ENCODE measurements at places on chromosomes 4 and X. TPM values are rescaled to one million over a fixed set of nuclear protein-coding genes. Genes with fewer than 3 reads are reported as not detected.
A peak's percentile ranks its signal among the peaks of the same experiment; 100 is the strongest.

DNA sequence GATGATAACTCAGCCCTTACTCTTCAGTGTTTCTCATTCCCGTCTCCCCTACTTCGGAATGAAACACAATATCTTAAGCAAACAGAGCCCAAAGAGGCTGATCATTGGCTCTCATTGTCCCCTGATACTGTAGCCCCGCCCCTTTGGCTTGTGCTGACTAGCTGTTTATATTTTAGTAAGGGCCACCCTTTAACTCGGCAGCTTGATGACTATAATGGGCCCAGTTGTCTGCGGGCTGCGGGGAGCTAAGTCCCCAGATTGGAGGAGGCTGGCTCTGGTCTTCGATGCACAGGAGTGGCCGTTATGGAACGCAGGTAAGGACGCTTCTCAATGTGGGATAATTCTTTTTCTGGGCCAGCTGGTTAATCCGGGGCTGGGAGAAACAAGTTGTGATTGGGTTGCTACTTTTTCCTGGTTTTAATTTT lies at the start of gene TRIM2:
TRIM2 (plus strand) TSS at position 197 of the 425 bp plus-strand sequence; CDS start at position 285, 88 bp downstream.
- DNase-seq = peak; percentile 86

- DNase-seq = no peak
Measured at GRCh38 chr4:70177090-70177489, 18.4 kb upstream of the ODAM start.

GRCh38 chr4:17932041-17932440 lies 89.5 kb downstream of the LCORL start:
- no peak for DNase-seq

GRCh38 chrX:101429934-101430333 lies 21.9 kb downstream of the HNRNPH2 start:
- DNase-seq = no peak

The RAB28 gene
- 17.7 TPM for total RNA-seq

The MUC7 gene
- total RNA-seq = not detected

DNA sequence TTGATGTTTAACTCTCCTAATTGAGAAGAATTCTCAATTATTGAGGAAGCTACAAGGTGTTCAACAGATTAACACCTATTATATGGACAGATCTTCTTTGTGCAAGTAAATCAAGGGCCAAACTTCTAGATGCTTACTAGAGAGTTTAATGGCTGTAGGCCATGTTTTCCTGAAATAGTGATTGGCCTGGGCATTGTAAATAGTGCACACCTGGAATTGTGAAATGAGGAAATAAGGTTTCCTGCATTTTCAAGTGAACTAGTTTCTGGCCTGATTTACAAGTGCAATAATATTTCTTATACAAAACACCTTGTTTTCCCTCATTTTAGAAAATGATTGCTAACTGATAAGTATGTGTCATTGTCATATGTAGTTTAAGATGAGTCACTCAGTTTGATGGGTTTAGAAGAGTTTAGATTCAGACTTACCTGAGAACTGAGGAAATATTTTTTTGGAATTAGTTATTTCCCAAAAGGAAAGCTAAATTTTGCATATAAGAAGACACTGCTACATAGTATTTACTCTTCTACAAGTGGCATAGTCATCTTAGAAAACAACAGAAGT lies 21.2 kb downstream of the AFF1 start:
- no peak for DNase-seq

GRCh38 chrX:150146271-150146896 lies 208.1 kb upstream of the EOLA2 start:
- no peak for DNase-seq

DNA sequence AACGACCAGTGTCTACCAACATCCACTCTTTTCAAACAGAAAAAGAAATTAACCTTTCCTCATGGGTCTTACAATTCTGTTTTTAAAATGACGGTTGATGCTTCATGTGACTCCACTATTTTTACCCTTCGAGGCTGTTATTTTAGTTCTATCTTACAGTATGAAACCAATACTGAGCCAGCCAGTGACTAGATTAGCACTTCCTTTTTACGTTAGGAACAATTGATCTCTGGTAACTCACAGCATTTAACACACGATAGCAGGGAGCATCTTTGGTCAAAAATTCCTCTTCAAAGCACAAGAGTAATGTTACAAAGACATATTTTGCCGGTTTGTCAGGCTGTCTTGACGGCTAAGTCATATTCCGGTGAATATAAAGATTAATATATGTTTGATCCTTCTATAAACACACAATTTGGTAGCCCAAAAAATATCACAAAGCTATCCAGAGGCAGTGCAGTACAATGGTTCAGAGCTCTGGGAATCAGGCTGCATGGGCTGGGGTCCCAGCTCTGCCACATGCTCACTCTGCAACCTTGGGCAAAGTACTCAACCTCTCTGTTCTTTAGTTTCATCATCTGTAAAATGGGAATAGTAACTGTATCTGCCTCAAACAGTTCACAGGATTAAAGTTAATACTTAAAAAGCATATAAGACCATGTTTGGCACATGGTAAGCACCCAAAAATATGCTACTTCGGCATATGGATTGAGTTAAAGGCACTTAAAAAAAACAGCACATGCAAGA lies 62.9 kb upstream of the TXK start:
- no peak for DNase-seq

The ARL9 gene
- total RNA-seq = not detected

- DNase-seq = no peak
Measured at GRCh38 chr4:48370260-48371134, 29.2 kb downstream of the SLAIN2 start.

The PPARGC1A gene
- total RNA-seq = 126 TPM

DNA sequence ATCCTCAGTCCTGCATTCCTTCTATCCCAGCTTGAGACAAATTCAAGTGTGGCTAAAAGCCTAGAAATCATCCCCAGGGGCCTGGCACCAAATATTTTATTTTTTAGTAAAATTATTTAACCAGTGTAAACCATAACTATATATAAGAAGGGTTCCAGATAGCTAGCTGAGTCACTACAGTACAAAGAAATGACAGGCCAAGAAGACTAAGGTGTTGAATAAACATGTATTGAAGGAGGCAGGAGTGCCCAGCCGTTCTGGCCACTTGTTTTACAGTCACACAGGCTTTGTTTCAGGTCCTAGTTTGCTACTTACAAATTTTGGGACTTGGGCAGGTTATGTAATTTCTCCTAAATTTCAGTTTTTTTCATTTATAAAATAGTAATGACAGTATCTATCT lies 225.9 kb upstream of the PITX2 start:
- DNase-seq = no peak

DNA sequence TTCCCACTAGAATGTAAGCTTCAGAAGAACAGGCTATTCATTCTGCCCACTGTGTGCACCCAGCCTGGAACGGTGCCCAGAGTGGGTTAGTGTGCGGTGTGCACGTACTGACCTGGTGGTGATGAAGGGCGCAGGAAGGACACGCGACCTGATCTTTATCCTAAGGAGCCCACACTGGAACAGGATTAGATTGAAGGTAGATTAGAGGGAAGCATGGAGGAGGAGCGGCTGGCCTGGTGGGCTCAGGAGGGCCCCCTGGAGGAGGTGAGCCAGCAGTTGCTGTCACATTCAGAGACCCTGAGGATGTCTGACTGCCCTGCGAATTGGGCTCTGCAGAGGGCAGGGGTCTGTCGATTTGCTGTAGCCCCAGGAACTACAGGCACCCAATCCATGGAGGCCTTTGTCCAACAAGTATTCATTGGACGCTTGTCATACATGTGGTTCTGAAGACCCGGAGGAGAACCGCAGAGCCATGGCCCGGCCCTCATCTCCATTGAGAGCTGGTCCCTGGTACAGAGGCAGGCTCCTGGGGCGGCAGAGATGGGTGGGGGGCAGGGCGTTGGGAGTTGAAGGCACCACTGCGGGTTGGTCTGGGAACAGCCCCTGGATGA lies 73.2 kb downstream of the HTRA3 start:
- DNase-seq = no peak

GRCh38 chr4:102826105-102826889 lies 1.1 kb downstream of the UBE2D3 start:
- no peak for DNase-seq

DNA sequence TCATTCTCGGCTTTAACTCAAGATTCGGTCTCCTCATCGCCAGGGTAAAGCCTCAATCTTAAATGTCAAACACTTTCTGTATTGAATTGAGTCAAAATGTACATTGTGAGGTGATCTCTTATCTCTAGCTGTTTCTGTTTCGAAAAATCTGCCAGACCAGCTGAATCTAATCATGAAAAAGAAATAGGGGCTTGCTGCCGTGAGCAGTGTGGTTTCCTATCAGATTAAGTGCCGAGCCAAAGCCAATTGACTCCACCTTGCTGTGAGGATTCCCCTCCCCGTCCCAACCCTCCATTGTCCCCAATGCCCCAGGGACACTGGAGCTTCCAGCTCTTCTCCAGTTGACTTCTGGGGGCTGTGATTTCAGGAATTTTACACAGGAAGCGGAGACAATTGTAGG lies 12.5 kb upstream of the CRLF2 start:
- no peak for DNase-seq

GRCh38 chr4:146255874-146256273 lies 41.5 kb downstream of the REELD1 start:
- no peak for DNase-seq

The PDGFC gene
- total RNA-seq = 7.5 TPM

The RNF175 gene
- not detected for total RNA-seq

DNA sequence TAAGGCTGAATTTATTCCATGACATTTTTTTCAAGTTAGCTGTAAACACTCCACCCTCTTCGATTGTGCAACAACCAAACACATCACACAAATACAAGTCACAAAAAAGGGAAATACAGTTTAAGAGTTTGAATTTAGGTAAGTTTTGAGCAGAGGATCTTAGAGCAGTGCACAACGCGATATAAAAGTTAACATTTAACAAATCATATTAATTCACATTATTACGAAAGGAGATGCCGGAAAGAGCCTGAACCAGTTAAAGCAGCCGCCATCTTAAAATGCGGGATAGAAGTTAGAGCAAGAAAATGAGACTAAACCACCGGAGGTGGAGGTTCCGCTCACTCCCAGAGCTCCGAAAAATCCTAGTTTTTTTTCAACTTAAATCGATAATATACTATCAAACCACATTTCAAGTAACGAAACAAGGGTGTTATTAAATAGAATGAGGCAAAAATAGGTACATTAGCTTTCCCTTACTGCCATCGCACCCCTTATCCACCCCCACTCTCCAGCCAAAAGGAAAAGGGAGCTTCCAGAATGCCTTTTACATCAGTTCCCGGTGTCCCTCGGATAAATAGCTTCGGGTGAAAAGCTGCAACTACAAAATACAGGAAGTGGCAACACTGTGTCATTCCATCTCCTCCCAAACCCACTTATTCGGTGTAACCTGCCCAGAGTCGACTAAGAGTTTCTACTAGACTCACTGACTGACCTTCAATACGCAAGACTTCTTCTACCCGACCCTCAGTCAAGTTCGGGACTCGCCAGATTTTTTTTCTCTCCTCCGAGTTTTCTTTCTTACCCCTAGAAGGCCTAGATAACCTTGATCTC lies 1.9 kb downstream of the UBE2D3 start:
- peak; percentile 28 for DNase-seq

- DNase-seq = no peak
Measured at GRCh38 chr4:187711586-187711985, 284.0 kb upstream of the ZFP42 start.

DNA sequence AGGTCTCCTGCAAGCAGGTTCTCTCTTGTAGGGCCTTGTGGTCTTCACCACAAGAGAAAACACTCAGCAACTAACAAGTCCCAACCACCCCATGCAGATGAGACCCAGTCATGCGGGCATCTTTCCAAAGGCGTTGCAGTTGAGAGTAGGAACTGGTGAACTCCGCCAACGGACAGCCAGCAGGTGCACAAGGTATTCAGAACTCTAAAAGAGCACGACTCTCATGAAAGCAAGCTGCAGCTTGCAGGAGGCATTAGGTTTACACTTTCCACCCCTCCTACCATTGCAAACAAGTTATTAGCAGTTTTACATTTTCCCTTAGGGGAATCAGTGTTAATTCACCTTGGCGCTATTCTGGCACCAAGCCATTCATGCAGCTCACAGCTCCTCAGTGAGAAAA lies 173.4 kb upstream of the KIT start:
- DNase-seq = no peak

- no peak for DNase-seq
Measured at GRCh38 chr4:1784789-1785591, 8.1 kb upstream of the FGFR3 start.

DNA sequence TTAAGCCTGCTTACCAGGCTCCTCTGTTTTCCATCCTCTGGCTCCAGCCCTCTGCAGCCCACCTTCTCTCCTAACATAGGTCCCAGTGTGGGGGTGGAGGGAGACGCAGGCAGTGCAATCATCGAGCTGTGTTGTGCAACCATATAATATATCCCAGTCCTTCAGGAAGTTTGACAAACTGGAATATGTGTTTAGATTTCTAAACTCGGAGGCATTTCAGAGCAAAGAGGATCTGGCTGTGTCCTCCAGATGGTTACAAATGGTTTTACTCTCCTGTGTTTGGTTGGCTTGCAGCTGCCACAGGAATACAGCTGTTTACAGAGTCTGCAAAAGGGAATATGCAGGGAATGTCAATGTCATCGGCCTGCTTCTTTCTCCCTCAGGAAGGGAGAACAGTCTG lies 195.3 kb upstream of the LNX1 start:
- peak; percentile 13 for DNase-seq

DNA sequence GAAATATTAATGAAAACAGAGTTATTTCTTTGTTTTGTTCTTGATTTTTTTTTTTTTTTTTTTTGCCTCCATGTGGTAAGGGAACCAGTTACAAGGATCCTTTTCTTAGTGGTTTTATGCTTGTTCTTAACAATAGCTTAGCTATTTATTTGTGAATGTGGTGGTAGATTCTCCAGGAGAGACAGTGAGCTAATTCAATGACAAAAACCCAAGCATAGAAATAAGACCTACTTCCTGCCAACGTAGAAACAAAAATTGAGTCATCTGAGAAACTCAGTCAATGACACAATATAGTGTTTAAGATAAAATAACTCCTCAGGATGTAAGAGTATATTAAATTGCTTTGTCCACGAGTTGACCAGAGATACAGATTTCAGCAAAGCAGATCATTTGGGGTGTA lies 863.8 kb upstream of the PABPC4L start:
- no peak for DNase-seq
